ENCODE measurements at places on chromosomes 11 and 22.

DNA sequence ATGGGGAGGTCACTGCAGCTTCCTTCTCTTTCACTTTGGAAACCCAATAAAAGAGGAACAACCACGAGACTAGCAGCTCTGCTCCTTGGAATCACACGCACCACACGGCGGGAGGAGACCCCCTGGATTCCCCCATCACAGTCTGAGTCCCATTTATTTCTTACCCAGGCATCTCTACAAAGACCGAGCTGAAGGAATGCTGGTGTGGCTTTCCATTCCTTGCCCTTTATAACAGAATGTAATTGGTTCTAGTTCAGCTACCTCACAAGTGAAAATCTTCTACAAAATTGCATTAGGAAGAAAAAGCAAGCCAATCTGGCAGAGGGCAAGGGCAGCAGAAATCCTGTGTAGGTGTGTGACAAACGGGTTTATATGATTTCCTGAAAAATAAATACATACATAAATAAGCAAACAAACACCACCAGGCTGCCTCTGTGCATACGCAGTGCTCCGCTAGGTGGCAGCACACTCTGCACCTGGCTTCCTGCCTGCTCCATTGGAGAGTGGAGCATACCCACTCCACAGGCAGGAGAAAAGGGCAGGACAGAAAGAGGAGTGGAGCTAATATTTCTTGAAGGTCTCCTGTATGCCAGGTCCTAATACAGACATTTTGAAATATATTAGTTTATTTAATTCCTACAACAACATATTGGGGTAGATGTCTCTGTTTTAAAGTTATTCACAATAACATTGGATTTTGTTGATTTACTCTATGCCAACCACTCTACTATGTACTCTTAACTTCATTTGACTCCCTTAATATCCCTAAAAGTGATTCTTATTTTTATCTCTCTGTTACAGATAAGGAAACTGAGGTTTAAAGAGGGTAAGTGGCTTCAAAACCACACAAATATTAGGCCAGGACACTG, 673.1 kb downstream of the KCNA4 start:
- DNase-seq, result no peak

DNA sequence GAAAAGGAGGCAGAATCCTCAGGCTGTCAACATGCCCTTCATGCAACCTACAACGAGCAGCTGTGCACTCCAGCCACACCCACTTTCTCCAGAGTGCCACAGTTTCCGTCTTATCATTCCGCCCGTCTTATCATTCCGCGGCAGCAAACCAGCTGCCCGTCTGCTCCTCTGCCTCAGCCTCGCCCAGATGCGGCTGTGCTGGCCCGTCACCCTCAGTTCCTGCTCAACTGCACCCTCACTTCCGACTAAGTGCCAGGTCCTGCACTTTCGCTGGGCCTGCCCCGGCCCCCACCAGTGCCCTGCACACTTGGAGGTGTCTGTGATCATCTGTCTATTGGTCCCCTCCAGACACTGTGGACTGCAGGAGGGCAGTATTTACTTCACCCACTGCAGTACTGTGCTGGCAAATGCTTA, 43.7 kb downstream of the MICAL3 start:
- DNase-seq, result no peak

DNA sequence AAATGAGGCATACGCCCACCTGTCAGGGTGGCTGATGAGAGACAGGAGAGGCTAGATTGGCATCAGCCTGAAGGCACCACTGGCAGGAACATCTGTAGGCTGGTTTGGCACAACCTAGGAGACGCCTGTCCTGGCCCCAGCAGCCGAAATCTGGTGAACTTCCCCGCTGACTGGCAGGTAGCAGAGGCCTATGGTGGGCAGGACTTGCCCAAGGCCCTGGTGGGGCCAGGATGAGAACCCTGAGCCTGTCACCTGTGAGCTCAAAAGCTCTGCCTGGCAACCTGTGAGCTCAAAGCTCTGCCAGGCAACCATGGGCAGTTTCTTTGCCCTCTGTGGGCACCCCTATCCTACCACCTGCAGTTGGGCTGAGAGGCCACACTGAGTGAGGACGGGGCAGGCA, 2.5 kb downstream of the DERL3 start:
- no peak for DNase-seq

DNA sequence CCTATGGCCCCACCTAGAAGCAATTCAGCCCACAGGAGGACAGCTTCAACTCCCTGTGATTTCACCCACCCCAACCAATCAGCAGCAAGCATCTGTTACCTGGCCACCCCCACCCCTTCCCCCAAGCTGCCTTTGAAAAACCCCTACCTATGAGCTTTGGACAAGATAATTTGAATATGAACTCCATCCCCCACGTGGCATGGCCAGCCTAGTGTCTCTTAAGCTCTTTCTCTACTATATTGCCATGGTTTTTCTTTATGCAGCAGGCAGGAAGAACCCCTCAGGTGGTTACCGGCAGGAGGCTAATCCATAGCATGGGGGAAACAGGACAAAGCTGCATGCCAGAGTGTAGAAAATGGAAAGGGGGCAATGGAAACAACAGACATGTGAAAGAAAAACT, 29.0 kb downstream of the CTSC start:
- no peak for DNase-seq

DNA sequence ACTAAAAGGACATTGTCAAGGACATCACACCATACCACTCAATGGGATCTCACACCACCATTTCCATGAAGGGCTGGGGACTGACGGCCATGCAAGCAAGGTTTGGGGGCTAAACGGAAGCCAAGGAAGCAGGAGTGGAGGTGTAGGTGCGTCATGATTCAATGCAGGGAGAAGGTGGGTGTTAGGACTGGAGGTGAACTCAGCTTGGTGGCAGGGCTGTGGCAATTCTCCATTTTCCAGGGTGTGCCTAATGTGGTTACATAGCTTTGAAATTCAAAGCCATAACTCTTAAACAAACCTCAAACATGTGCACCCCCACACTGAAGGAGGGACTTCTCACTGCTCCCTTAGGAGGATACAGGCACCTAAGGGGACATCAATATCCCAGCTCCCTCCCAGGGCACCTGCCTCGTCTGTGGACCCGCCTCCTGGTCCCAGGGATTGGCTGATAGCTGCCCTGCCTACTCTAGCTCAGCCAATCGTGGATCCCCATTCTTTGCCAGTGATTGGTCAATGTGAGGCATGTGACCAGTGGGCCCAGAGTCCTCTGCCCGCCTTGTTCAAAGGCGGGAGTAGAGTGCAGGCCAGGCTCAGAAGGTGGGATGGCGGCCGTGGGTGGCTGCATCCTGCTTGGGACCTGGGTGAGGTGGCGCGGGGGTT, 64.6 kb downstream of the CTTN start:
- no peak for DNase-seq

DNA sequence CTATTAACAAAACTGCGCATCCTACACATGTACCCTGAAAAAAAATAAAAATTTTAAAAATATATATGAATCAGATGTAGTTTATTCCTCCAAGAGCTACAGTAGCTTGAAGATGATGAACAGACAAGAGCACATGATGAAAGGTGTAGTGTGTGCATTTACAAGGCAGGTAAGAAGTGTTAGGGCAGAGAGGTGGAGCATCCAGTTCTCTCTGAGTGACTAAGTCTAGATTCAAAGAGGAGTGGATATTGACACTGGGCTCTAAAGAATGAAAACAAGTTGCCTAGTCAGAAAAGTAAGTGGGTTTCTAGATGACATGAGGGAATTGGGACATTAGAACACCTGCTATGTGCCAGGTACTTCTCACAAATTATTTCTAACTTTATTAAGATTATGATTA, 76.0 kb upstream of the CARD18 start:
- no peak for DNase-seq

- no peak for DNase-seq
These were observed 2.2 kb upstream of the MRGPRG start for GRCh38 chr11:3220521-3221407.

DNA sequence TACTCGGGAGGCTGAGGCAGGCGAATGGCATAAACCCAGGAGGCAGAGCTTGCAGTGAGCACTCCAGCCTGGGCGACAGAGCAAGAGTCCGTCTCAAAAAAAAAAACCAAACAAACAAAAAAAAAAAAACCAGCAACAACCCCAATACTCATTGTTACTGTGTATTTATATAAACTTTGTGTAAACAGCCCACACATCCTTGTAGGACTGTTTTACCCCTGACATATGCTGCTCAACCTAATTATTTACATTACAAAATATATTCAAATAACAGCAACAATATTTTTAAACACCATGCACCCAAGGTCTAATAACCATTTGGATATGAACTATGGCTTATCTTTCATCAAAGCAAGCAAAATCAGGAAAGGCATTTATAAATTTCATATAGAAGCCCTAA, 284.1 kb downstream of the TTC28 start:
- DNase-seq, result no peak

DNA sequence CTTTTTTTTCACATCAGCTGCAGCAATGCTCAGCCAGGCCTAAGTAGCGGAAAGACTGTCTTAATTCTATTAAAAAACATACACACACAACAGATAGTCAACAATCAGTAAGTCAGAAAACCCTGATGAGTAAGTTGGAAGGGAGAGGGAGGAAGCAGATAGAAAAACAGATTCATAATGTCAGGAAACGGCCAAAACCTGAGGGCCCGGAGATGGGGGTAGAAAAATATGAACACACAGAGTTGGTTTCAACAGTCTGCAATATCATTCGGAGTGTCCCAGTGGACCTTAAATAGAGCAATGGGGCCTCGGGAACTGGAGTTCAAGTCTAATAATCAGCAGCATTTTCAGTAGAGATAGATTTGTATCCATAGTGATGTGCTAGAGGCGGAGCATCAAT, 14.8 kb downstream of the LRRC55 start:
- no peak for DNase-seq

- DNase-seq, result no peak
These were observed 108.2 kb upstream of the OR4B1 start for GRCh38 chr11:48108231-48109045.

GRCh38 chr22:30340911-30341685, 14.4 kb upstream of the TBC1D10A start:
- DNase-seq, result no peak

- no peak for DNase-seq
These were observed 59.8 kb downstream of the KDM2A start for GRCh38 chr11:67178878-67179277.

DNA sequence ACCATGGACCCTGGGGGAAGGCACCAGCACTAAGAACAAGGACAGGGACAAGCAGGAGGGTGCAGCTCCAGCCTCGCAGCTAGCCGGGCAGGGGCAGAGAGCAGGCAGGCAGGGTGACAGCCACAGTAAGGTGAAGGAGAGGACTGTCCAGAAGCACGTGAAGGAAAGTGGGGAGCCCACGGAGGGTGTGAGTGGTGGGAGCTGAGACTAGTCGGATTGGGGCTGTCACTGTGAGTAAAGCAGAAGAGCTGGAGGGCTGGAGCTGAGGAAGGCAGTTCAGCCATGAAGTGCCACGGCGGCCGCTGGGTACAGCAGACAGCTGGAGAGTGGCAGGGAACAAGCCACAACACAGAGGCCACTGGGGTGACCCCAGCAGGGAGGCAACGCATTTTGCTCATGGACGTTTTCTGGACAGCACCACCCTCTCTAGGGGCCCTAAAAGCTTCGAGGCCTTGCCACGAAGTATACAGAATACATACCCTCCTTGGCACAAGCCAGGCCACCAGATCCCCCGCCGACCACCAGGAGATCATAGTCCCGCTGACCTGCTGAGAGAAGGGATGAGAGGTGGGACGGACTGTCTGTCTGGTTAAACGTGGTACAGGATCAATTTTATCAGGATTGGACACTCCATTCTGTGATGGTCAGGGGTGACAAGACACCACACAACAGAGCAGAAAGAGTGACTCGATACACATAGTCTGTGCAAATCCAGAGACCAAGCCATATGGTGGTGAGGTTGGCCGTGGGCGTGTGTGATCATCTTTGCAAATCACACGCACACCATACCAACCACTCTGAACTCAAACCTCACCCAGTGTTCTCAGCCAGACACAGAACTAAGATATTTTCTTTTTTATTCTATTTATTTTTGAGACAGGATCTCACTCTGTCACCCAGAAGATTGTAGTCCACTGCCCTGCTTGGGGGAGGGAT, 10.8 kb upstream of the COMT start:
- DNase-seq, result no peak

DNA sequence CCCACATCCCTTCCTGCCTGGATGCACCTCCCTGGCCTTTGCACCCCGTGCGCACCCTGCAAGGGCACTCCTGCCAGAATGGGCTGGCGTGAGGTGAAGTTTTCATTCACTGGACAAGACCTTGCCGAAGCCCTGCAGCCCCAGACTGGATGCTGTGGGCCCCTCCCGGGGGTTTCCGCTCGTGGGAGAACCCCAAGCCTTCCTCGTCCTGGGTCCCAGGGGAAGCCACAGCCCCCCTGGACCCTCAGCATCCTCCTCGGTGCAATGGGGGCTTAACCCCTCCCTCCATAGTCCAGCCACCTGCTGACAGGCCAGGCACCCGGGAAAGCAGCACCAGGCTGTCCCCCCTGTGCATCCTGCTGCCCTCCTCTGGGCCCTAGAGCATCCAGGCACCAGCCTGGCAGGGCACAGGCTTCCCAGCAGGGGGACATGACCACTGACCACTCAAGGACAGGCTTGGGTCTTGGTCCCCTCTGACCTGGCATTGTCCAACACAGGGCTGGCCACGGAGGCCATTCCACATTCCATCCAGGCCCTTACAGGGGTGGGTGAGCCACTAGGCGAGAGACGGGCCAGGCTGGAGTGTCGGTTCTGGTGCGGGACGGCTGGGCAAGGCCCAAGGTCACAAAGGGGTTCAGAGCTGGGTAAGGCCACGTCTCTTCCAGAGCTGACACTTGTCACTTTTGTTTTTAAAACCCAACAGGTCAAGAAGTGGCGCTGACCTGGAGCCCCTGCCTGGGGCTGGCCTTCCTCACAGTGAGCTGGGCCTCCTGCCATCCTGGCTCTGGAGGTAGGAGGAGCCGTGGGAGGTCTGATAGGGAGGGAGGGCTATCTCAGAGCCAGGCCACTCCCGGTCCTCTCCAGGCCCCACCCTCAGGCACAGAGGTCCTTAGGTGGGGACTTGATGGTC, 41.5 kb upstream of the PPARA start:
- no peak for DNase-seq

DNA sequence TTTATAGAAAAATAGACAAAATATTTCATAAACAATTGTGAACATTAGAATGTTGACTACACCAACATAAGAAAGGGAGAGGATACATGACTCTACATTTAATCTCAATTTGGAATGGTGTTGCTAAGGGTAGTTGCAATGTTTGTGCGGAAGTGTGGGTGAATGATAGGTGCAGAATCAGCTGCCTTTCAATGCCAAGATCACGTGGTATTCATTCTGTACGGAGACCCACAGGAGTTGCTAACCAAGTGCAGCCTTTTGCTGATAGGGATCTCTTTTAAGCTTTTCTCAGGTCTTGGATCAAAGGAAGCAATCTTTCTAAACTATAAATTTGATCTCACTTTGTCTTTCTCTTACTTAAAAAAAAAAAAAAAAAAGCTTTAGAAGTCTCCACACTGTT, 29.8 kb upstream of the CTSC start:
- no peak for DNase-seq
